ENCODE measurements at places on chromosomes 13 and 19. TPM values are rescaled to one million over a fixed set of nuclear protein-coding genes. Genes with fewer than 3 reads are reported as not detected.

The ZNF490 gene
- polyA plus RNA-seq: 0.91 TPM

DNA sequence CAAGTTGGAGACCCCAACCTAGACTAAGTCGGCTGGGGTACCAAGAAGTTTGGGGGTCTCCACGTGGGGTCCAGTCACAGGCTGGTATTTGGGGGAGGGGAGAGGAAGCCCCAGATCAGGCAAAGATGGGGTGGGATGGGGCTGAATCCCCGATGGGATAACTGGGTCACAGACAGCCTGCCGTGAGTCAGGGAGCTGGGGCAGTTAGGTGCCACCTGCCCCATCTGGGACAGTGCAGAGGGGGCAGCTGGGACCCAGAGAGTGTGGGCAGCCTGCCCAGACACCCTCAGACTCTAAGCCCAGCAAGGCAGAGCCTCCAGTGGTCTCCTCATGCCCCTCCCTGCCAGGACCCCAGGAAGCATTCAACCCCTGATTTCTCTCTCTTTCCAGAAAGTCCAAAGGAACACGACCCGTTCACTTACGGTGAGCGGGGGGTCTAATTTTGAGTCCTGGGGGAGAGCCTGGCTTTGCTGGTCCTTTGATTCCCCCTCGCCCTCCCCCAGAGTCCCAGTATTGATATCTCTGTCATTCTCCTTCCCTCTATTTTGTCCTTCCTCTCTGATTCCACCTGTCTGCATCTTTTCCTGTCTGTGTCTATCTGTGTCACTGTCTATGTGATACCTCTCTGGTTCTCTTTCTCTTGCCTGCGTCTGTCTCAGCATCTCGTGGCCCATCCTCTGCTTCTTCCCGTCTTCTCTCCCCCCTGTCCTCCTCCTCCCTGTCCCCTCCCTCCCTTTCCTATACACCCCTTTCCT lies 1.8 kb downstream of the FXYD1 start:
- no peak for DNase-seq

The KLK3 gene
- polyA plus RNA-seq: not detected

GRCh38 chr19:9014803-9015202 lies 4.6 kb upstream of the MUC16 start:
- DNase-seq: no peak

GRCh38 chr13:34371108-34371507 lies 553.2 kb downstream of the RFC3 start:
- no peak for DNase-seq

DNA sequence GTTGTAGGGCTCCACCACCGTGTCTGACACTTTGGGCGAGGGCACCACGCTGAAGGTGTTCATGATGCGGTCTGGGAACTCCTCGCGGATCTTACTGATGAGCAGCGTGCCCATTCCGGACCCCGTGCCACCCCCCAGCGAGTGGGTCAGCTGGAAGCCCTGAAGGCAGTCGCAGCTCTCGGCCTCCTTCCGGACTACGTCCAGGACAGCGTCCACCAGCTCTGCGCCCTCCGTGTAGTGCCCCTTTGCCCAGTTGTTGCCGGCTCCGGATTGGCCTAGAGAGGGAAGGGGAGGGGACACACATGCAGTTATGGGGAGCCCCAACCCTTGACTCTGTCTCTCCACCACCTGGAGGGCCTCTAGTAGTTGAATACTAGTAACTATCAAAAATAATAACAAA lies 6.2 kb downstream of the TUBB4A start:
- DNase-seq: no peak
